ENCODE measurements at places on chromosomes 12 and 14. TPM values are rescaled to one million over a fixed set of nuclear protein-coding genes. Genes with fewer than 3 reads are reported as not detected.
A peak's percentile ranks its signal among the peaks of the same experiment; 100 is the strongest.

DNA sequence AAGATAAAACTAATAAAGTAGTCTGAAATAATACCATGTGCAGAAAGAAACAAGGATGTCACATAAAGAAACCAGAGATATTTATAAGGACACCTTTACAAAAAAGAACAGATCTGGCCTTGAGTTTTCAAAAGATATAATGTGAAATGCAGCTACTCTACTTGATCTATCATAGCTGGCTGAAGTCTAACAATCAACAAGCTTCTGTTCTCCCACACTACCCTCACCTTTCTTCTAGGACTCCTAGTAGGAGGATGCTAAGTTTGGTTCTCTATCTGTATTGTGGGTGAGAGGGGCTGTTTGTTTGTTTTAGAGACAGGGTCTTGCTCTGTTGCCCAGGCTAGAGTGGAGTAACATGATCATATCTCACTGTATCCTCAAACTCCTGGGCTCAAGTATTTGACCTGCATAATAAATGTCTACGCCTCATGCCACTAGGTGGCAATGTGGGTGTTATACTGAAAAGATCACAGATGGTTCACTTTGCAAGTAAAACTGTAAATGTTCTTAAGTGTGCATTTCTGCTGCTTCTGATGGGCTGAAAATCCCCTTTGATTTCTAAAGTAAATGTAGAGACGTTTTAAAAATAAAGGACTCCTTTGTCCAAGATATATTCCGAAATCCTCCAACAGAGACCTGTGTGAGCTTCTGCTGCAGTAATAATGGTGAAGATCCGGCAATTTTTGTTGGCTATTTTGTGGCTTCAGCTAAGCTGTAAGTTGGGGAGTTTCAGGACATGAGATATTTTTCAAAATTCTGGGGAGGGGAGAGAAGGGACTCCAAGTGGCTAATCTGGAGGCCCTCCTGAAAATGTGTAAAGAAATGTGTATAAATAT lies 269.3 kb downstream of the DAD1 start:
- DNase-seq = peak; percentile 82

The RAB15 gene
- 48.7 TPM for total RNA-seq

The CLEC4E gene
- total RNA-seq = not detected

The OAS1 gene
- not detected for total RNA-seq

GRCh38 chr12:46981622-46982021 lies 97.8 kb upstream of the PCED1B start:
- no peak for DNase-seq

GRCh38 chr12:53381731-53382630 lies 2.0 kb downstream of the SP1 start:
- peak; percentile 93 for DNase-seq

The SRRM4 gene
- total RNA-seq = 0.76 TPM

DNA sequence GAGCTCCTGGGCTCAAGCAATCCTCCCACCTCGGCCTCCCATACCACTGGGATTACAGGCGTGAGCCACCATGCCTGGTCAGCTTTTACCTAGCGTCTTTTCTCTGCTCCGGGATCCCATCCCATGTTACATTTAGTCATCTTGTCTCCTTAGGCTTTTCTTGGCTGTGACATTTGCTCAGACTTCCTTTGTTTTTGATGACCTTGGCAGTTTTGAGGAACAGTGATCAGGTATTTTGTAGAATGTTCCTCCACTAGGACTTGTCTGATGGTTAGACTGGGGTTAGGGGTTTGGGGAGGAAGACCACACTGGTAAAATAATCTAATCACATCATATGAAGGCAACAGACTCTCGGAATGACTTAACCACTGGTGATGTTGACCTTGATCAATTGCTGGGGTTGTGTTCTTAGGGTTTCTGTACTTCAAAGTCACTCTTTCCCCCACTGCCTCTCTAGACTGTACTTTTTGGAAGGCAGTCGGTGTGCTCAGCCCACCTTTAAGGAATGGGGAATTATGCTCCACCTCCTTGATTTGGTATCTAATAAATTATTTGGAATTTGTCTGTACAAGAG lies 48.4 kb downstream of the RIN3 start:
- DNase-seq = no peak

The FOS gene
- 14.0 TPM for total RNA-seq

The CCER1 gene
- not detected for total RNA-seq

- no peak for DNase-seq
Observed at GRCh38 chr12:14403711-14404196, 38.3 kb downstream of the ATF7IP start.

DNA sequence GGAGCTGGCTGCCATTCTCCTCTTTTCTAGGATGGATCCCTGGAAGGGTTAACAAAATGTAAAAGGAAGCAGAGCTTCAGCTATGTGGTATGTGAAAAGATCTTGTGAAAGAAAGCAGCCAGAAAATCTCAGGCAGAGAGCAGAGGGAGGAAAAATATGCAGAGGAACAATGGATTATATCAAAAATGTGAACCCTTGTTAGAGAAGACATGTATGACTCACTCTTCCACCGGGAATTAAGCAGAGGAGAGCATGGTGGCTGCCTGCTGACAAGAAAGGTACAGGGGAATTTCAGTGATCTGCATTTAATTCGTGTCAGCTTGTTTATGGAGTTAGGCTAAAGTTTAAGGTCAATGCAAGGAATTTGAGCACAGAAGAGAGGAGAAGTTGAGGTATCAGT lies 46.3 kb downstream of the KCNA1 start:
- no peak for DNase-seq

DNA sequence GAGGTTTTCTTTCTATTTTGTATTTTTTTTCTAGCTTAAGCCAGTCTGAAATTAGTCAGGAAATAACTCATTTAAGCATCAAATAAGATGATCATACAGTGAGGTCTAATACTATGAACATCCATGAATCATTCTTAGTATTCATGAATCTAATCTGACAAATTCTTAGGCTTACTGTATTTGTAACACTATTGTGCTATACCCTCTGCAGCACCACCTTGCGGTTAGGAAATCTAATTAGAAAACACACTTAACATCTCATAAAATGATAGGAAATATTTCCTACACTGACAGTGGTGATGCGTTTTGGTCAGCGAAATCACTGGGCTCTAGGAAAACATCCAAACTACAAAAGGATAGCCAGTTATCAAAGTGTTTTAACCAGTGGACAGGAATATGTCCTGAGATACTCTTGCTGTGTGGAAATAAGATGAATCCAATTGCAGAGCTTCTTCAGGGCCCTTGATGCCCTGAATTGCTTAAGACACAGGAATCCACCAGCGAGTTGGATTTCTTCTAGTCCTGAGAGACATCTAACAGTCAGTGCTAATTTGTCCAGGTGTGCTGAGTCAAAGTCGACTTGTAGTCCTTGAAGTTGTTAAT lies 109.3 kb upstream of the MYF6 start:
- peak; percentile 60 for DNase-seq

The DYRK2 gene
- total RNA-seq = 29.3 TPM

DNA sequence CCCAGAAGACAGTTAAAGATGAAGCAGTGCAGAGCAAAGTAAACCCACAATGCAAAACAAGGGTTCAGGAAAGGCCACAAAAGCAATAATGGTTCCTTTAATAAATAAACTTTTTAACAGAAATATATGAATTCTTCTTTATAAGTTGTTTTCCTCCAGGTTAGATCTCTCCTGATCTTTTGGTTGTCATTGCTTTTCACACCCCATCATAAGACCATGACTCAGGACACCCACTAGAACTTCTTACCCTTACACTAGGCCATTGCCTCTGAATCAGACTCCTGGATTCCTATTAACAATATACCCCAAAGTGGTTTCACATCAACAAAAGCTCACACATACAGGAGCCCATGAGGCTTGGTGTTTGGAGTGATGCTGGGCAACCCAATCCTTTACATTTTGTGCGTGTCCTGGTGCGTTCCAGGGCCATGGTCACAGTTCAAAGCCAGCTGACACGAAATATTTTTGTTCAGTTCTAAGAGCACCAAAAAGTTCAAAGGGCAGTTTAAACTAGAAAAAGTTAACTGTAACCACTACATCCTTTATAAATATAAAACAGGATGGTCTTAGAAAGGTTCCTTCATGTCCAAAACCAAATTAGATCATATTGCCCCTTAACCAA lies 187.0 kb downstream of the EPS8 start:
- no peak for DNase-seq

The SAV1 gene
- total RNA-seq = 44.0 TPM

The CNIH1 gene
- 89.6 TPM for total RNA-seq

- DNase-seq = peak; percentile 52
Observed at GRCh38 chr12:122121745-122122144, 43.2 kb downstream of the MLXIP start.

DNA sequence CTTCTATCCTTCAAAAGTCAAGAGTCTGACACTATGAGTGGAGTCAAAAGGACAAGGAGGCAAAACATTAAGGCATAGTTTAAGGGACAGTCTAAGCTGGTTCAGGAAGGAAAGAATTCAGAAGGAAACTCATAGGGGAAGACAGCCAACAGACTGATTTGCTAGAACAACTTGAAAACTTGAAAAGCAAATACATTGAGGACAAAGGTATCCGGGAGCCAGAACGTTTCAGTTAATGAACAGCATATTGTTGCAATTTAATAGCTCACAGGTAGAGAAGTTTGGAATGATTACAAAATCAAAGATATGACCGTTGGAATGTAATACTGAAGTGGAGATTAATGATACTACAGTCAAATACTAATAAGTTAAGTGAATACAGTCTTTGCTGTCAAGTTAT lies 312.8 kb upstream of the RPL10L start:
- DNase-seq = no peak

DNA sequence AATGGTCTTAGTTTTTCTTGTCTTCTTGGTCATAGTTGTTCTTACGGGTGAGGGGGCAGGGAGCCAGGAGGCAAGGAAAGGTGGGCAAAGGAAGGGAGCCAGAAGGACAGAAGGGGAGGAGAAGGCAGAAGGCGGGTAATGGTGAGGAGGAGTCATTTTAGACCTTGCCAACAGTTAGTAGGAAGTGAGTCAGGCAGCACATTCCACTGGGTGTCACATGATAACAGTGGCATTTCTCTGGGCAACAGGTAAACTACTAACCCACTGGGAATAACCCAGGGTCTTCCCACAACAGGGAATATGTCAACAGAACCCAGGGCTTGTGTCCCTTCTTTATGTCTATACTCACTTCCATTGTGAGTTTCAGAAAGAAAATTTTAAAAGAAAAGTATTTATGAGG lies 127.6 kb downstream of the SLC8A3 start:
- DNase-seq = no peak

- DNase-seq = no peak
Observed at GRCh38 chr12:108855284-108856169, 1.9 kb downstream of the SSH1 start.

- no peak for DNase-seq
Observed at GRCh38 chr14:89017417-89017816, 193.0 kb downstream of the TTC8 start.

The MAP3K9 gene
- total RNA-seq = 34.1 TPM

DNA sequence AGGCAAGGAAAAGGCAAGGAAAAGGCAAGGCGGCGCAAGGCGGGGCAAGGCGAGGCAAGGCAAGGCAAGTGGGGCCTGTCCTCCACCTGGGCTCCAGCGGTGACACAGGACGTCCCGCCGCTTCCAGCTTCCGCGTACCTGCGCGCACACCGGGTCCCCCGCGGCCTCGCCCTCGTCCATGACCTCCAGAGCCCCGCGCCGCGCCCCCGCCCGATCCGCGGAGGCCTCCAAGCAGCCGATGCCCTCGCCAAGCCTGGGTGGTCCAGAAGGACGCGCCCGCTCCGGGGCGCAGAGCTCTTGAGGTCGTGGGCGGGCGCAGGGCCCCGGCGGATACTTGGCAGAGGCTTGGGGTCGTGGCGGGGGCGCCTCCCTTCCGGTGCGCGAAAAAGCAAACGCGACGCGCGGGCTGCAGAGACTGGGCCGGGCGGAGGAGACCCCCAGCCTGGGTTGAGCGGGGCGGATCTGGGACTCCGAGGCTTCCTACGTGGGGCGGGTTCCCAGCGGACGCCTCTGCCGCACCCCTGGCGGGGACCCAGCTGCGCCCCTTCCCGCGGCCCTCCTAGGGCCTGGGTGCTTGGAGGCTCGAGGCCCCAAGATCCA lies 60.8 kb upstream of the EIF5 start:
- no peak for DNase-seq

The CAPZA3 gene
- total RNA-seq = not detected

GRCh38 chr14:90760591-90761316 lies 55.5 kb downstream of the TTC7B start:
- peak; percentile 61 for DNase-seq

The KLRC3 gene
- total RNA-seq = not detected

The NANOG gene
- total RNA-seq = 129 TPM

DNA sequence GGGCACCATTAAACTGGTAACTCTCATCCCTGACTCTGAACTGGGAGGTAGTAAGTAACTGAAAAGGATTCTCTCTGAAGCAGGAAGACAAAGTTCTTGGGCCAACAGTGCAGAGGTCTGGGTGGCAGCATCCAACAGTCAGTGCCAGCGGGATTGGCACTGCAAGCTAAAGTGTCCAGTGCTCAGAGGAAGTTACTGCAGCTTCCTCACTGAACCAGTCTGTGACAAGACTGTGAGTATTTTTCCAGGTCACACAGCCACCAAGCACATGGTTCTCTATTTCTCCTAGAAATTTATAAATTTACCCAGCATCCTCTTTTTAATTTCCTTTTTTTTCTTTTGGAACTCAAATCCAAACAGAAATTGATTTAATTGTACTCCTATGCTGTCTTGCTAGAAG lies 81.6 kb upstream of the FAR2 start:
- DNase-seq = no peak

The YBX3 gene
- total RNA-seq = 428 TPM

The SERPINA1 gene
- not detected for total RNA-seq

The BLOC1S1 gene
- 102 TPM for total RNA-seq

DNA sequence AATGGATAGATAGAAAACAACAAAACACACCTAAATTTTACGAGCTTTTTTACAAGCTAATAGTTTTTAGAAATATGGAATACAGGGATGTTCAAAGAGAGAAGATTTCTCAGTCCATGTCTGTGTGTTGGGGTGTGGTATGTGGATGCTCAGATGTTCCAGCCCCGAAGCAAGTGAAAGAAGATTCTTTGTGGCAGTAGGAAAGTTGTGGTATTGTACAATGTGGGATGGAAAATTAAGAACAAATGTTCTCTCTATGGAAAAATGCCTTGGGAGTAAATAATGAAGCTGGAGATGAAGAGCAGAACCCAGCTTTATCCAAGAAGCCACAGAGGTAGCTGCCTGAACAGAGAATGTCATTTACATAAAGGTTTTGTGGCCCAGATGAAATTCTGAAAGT lies 150.3 kb upstream of the PRKD1 start:
- no peak for DNase-seq

The TAS2R20 gene
- 2.0 TPM for total RNA-seq

DNA sequence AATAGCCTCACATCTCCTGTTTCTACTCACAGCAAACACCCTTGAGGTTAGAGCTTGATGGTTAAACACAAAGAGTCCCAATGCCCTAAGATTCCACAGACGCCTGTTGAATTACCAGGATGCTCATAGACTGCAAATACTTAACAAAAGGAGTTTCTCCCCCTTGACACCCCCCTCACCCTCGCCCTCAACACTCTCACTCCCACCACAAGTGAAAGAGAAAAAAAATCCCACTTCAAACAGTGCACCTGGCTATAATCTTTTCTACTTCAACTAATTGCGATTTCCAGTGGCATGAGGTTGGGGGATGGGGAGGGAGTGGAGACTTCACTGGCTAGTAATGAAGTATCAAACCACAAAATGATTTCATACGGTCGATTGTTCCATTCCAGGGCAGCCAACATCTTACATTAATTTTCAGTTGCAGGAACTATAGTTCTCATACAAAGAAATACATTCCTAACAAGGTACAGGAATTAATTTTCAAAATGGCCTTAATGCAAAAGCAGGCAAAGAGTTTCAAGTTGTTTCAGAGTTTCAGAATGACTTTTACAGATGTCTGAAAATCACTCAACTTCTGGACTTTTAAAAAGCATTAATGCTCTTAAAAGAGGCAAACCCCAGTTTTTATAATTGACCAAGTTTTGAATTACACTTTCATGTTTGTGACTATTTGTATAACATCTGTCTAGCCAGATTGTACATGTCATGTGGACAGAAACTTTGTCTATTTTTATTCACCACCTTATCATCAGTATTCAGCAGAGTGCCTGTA lies 390.7 kb downstream of the C12orf75 start:
- no peak for DNase-seq

Data from endodermal cell (in vitro differentiated cells).